ENCODE measurements at places on chromosomes 13 and 19.

- no peak for DNase-seq
Observed at GRCh38 chr13:114021464-114022308, 47.8 kb upstream of the C13orf46 start.

DNA sequence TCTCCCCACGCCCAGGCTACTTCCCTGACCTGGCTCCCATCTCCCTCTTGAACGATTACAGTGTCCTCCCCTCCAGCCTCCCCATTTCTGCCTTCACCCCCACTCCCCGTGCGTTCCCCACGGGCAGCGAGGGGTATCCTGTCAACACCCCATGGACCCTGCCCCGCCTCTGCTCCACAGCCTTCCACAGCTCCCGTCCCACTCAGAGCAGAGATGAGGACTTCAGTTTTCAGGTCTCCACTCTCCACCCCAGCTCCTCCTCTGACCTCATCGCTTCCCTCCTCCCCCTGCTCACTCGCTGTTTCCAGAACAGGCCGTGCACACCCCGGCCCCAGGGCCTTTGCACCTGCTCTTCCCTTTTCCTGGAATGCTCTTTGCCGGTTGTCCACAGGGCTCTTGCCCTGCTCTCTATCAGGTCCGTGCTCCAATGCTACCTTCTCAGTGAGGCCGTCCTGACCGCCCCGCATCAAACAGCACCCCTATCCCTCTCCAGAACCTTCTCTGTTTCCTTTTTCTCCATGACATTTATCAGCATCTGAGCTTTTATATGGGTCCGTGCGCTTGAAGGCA lies 15.0 kb downstream of the LRRC4B start:
- DNase-seq: no peak

GRCh38 chr19:3516675-3517207 lies 10.6 kb downstream of the FZR1 start:
- peak; percentile 53 for DNase-seq

GRCh38 chr13:24922387-24922744 lies 158.4 kb downstream of the RNF17 start:
- peak; percentile 28 for DNase-seq

GRCh38 chr19:39555883-39556282 lies 15.9 kb upstream of the EID2 start:
- DNase-seq: no peak

GRCh38 chr13:53073711-53074110 lies 45.1 kb downstream of the OLFM4 start:
- DNase-seq: no peak

All from PC-3 (cell line).